ENCODE measurements at places on chromosomes 6 and 20.

DNA sequence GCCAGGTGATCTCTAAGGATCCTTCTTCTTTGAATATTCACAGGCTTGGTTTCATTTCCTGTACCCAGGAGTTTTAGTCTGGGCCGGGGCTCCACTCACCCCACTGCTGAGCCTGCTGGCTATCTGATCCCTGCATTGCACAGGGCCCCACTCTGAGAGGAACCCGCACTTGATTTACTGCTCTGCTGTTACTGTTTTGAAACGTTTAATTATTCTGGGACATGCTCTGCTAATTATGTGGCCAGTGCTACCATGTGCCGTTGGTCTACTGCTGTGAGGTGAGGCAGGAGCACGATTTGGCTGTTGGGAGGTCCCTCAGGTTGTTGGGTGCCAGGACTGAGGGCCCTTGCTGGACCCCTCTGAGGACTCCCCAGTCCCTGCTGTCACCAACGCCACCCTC, 108.7 kb upstream of the SIRPA start:
- DNase-seq, result no peak

DNA sequence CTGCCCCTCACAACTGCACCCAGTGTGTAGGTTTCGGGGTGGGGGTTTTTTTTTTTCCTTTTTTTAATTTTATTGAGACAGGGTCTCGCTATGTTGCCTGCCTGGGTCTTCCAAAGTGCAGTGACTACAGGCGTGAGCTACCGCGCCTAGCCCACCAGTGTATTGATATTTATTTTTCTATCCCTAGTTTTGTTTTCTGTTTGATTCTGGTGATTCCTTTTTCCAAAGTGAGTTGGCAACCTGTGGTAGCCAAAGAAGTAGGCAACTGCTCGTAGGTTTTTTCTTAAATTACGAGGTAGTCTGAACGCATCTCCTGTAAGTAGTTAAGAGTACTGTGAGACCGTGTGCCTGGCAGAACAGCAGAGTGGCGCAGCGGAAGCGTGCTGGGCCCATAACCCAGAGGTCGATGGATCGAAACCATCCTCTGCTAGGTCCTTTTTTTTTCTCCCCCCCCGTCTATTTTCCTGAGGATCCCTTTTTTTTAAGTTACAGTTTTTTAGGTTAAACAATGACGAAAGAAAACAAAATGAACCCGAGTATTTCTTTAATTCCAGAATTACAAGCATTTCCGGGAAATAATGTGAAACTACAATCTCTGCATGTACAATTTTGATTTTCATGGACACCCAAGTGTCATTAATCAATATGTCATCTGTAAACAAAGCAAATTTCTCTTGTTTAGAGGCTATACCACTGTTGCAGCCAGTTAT, 78.7 kb upstream of the BTN3A2 start:
- DNase-seq, result peak; percentile 28

DNA sequence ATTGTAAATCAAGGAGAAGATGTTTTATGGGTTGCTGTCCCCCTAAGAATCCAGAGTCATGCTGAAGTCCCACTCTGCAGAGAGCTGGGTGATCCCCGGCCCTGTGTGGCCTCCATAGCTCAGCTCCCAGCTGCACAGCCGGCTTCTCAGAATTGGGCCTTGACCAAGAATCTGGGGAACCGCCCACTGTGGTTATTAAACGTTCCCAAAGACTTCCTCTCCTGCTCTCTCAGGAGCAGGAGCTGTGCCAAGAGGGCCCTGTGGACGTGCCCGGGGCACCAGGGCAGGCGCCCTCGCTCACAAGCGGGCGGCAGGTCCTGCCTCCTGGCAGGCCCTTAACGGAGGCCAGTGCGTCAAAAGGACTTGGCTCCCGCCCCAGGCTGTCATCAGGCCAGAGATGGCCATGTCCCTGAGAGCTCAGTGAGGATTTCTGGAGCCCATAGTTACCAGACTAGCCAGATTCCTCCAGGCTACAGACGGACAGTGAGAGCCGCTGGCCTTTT, 30.4 kb downstream of the ZC3H12D start:
- DNase-seq, result no peak

- no peak for DNase-seq
Measured at GRCh38 chr6:140825731-140826130, 1307.0 kb upstream of the GJE1 start.

GRCh38 chr6:26305641-26305969, 59.4 kb upstream of the BTN3A2 start:
- no peak for DNase-seq
